ENCODE measurements at places on chromosomes 1 and 21. TPM values are rescaled to one million over a fixed set of nuclear protein-coding genes. Genes with fewer than 3 reads are reported as not detected.

- H3K27me3 ChIP-seq = no peaks in the 10 kb centered on the region
- H3K36me3 ChIP-seq = no peaks in the 10 kb centered on the region
- DNase-seq = no peak
- H3K4me3 ChIP-seq = no peak overlapping the region
- H3K4me1 ChIP-seq = no peaks in the 10 kb centered on the region
Observed at GRCh38 chr1:60390593-60391282, 317.2 kb upstream of the C1orf87 start.

ARL8A gene
- total RNA-seq = 50.3 TPM

DNA sequence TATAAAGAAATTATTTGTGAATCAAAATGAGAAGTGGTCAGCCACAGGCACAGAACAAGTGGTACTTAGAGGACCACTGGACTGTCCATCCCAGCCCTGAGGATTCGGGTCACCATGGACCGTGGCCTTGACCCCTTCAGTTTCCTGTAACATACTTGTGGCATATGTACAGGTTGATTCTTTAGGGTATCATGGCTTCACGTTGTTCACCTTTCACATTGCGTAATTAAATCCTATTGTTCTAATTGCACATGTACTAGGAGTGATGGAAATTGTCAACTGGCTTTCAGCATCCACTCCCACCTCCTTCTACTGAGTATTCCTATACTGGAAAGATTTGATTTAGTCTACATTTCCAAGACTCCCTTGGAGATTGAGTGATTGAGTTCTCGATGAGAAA lies 148.3 kb upstream of the GJB5 start:
- H3K4me1 ChIP-seq = no peaks in the 10 kb centered on the region

DNA sequence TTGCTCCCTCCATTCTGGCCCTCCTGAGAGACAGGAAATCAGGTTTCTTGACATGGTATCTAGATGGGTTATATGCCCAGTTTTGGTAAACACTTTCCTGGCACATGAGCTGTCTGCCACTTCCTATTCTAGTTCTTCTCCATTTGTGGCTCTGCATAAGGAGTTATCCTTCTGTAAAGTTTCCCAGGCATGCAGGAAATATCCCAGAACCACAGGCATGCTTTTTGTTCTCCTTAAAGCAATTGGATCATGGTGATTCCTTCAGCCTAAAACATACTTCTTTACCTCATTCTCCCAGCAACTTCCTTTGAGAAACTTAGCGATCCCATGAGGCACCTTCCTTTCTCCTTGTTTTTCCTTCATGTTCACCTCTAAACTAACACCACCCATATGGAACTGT lies 199.8 kb downstream of the CRB1 start:
- no peak overlapping the region for H3K4me3 ChIP-seq
- H3K36me3 ChIP-seq = no peaks in the 10 kb centered on the region
- DNase-seq = no peak
- no peaks in the 10 kb centered on the region for H3K27me3 ChIP-seq

OR6K3 gene
- not detected for total RNA-seq

GRCh38 chr1:194538453-194538852 lies 1352.0 kb upstream of the B3GALT2 start:
- H3K27ac ChIP-seq = no peak overlapping the region
- no peaks in the 10 kb centered on the region for H3K4me1 ChIP-seq
- no peaks in the 10 kb centered on the region for H3K36me3 ChIP-seq
- DNase-seq = no peak
- no peaks in the 10 kb centered on the region for H3K27me3 ChIP-seq

DNA sequence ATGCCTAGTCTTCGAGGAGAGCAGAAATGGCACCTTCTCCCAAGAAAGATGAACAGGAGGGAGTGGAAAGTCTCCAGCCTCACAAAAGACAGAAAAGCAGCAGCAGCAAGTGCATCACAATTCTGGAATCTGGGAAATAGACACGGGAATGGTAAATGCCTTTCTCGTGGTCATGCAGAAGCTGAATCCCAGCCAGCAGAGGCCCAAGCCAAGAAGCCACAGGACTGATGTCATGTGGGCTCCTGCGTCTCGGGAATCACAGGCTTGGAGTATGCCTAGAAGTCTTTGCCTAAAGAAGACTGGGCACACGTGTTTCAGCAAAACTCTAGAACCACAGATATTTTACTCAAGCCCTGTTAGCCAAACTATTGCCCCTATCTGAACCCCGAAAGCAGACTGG lies 260.3 kb upstream of the PLD5 start:
- no peaks in the 10 kb centered on the region for H3K36me3 ChIP-seq
- H3K4me3 ChIP-seq = no peak overlapping the region
- H3K27ac ChIP-seq = no peak overlapping the region
- no peaks in the 10 kb centered on the region for H3K4me1 ChIP-seq
- no peaks in the 10 kb centered on the region for H3K27me3 ChIP-seq
- no peak for DNase-seq

DNA sequence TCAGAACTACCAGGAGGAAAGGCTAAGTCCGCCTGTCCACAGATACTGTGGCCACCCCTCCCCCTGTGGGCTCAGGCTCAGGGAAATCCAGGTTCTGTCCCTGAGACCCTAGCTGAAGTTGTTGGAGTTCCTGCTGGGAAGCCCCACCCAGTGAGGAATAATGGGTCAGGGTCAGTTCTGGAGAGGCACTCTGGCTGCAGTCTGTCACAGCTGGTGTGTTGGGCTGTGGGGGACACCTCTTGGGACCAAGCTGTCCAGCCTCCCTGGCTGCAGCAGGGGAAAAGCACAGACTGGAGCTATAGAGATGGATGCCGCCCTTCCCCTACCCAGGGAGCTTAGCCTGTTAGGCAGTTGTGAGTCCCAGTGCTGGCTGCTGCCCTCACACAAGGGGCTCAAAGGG lies 65.1 kb upstream of the RGS21 start:
- no peaks in the 10 kb centered on the region for H3K27me3 ChIP-seq
- no peak overlapping the region for H3K27ac ChIP-seq
- no peaks in the 10 kb centered on the region for H3K36me3 ChIP-seq
- H3K4me1 ChIP-seq = no peaks in the 10 kb centered on the region
- no peak for DNase-seq
- H3K4me3 ChIP-seq = no peak overlapping the region

Data from T-cell (primary cell).